ENCODE measurements at places on chromosomes 4 and X. TPM values are rescaled to one million over a fixed set of nuclear protein-coding genes. Genes with fewer than 3 reads are reported as not detected.

Gene S100G
- not detected for total RNA-seq

Gene PAGE5
- total RNA-seq = not detected

Gene MAGEA2
- total RNA-seq = not detected

Gene WAS
- total RNA-seq = 0.17 TPM

Gene IL9R
- total RNA-seq = not detected

Measured in smooth muscle cell of trachea (primary cell).